B cell (primary cell): ENCODE measurements at places on chromosomes 12 and 14. TPM values are rescaled to one million over a fixed set of nuclear protein-coding genes. Genes with fewer than 3 reads are reported as not detected.
A peak's percentile ranks its signal among the peaks of the same experiment; 100 is the strongest.

DNA sequence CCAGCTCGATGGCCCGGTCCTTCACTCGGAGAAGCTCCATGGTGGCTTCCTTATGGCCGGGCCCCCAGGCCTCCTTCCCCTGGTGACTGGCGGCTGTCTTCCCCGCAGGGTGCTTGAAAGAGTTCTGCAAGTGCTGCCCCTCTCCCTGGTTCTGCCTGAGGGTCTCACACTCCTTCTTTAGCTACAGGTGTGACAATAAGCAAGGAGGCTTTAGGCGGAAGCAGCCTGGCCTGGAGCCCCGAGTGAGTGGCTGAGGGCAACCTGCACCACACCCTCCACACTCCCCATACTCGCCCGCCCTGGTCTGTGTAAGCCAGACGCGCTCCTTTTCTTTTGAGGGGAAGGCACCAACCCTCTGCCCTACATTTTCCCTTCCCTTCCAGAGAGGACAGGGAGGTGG lies 62.5 kb upstream of the GPR68 start:
- H3K4me1 ChIP-seq: peaks cover 18% of the 10 kb centered on the region
- DNase-seq: no peak
- H3K27ac ChIP-seq: no peak overlapping the region
- no peaks in the 10 kb centered on the region for H3K27me3 ChIP-seq

GRCh38 chr14:104107611-104108569 lies 22.4 kb downstream of the ASPG start:
- no peak overlapping the region for H3K4me3 ChIP-seq
- no peaks in the 10 kb centered on the region for H3K4me1 ChIP-seq
- H3K27ac ChIP-seq: no peak overlapping the region
- DNase-seq: no peak
- H3K27me3 ChIP-seq: no peaks in the 10 kb centered on the region
- H3K36me3 ChIP-seq: no peaks in the 10 kb centered on the region

DNA sequence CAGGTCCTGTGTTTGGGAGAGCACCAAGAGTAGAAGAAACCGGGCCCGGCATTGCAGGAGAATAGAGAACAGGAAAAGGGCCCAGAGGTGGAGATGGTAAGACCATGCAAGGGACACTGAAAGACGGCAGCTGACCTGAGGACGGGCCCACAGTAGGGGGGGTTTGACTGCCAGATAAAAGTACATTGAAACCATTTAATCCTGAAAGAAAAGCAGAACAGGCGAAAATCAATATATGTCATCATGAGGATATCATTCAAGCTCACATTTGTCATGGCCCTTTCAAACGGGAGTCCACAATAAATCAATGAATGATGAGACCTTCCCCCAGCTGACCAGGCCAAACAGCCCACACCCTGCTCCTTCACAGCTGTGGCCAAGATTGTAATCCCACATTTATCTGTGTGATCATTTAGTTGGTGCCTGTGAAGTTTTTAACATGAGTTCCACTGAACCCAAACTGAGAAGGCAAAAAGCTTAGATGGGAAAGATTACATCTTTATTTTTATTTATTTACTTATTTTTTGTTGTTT lies 39.5 kb downstream of the E2F7 start:
- H3K36me3 ChIP-seq: no peaks in the 10 kb centered on the region
- H3K27ac ChIP-seq: no peak overlapping the region
- H3K4me1 ChIP-seq: no peaks in the 10 kb centered on the region
- DNase-seq: no peak
- H3K4me3 ChIP-seq: no peak overlapping the region

CLEC4D gene
- total RNA-seq: not detected in 2 replicates

FLRT2 gene
- total RNA-seq: not detected in 2 replicates

RFX4 gene
- total RNA-seq: not detected in 2 replicates

DNA sequence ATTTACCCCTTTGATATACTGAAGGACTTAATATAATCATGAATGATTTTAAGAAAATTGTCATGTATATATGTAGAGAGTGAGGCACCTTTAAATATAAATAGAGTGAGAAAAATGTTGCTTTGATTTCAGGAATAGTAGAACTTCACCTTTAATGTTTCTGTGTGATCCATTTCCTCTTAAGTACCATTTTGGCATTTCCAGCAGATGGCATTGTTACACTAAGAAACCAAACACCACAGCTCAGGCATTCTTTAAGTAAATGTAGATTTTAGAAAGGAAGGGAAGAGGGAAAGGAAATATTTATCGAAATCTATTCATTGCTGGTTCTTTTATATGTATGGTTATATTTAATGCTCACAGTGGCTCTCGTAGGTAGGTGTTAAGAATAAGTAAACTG lies 556.7 kb upstream of the FBXO33 start:
- H3K4me3 ChIP-seq: no peak overlapping the region
- H3K27me3 ChIP-seq: no peaks in the 10 kb centered on the region
- H3K4me1 ChIP-seq: no peaks in the 10 kb centered on the region
- peak; percentile 30 for DNase-seq

DNA sequence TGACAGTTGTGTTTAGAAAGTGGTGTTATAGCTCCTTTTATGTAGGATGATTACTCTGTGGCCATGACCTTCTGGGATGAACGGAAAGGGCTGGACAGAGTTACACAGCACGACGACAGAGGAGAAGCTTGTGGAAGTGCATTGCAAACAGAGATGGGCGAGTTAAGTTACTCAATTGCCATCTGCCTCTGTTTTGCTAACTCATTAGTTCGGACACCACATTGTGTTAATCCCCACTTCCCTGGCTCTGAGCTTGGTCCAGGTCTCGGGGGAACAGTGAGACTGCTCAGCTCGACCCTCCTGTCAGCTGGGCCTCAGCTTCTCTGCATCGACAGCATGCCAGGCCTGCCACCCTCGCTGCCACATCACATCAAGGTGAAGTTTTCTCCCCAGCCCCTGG lies 408.0 kb downstream of the ZFP36L1 start:
- DNase-seq: no peak
- H3K27ac ChIP-seq: no peak overlapping the region
- no peak overlapping the region for H3K4me3 ChIP-seq
- H3K27me3 ChIP-seq: no peaks in the 10 kb centered on the region
- H3K4me1 ChIP-seq: peaks cover 16% of the 10 kb centered on the region

DNA sequence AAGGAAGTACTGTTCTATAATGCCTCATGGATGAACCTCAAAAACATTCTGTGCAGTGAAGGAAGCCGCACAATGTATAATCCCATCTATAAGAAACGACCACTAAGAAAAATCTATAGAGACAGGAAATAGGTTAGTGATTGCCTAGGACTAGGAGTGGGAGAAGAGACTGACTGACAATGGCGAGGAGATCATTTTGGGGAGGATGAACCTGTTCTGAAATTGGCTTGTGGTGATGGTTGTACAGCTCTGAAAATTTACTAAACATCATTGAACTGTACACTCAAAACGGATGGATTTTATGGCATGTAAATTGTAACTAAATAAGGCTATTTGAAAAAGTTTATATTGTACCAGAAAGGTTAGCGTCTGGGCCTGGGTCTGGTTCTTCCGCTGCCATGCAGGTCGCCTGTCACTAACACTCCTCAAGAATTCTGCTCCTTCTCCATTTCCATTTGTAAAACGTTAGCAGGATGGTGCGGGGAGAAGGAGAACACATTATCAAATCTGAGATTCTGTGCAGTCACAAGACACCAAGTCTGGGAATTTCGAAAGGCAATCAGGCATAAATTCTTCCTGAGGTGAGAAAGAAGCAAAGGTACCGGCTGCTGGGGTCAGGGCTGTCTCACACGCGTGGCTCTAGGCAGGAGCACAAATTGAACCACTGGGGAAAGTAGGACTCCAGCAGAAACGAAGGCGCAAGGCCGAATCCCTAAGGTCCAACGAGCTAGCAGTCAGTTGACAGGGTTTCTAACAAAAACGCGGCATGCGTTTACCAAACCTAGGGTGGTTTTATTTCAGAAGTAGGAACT lies 845 bp upstream of the COCH start:
- peak overlapping the region; percentile 57 for H3K4me3 ChIP-seq
- peaks cover 23% of the 10 kb centered on the region for H3K27me3 ChIP-seq
- H3K4me1 ChIP-seq: peaks cover 21% of the 10 kb centered on the region
- no peaks in the 10 kb centered on the region for H3K36me3 ChIP-seq
- no peak overlapping the region for H3K27ac ChIP-seq

GRCh38 chr12:130762319-130762675 lies 46.2 kb upstream of the RIMBP2 start:
- peaks cover 6% of the 10 kb centered on the region for H3K4me1 ChIP-seq
- H3K4me3 ChIP-seq: no peak overlapping the region
- H3K27ac ChIP-seq: no peak overlapping the region
- no peaks in the 10 kb centered on the region for H3K36me3 ChIP-seq
- no peak for DNase-seq
- no peaks in the 10 kb centered on the region for H3K27me3 ChIP-seq

DNA sequence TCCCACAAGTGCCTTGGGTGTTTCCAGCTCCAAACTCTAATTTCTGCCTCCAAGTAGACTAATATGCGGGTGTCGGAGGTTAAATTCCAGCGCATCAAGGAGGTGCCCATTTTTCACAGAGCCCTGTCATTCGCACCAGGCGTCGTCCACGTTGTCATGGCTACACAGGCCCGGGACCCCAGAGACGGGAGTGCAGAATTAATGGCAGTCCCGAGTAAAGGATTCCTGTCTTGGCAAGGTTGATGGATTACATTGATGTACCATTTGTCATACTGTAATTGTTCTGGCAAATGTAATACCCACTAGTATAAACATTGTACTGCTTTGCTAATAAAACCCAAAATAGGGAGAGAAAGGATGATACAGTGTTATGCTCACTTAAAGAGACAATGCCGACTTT lies 222.9 kb upstream of the MYL2 start:
- no peaks in the 10 kb centered on the region for H3K36me3 ChIP-seq
- no peak overlapping the region for H3K27ac ChIP-seq
- no peaks in the 10 kb centered on the region for H3K4me1 ChIP-seq
- peaks cover 6% of the 10 kb centered on the region for H3K27me3 ChIP-seq

- no peaks in the 10 kb centered on the region for H3K4me1 ChIP-seq
- DNase-seq: no peak
- no peaks in the 10 kb centered on the region for H3K27me3 ChIP-seq
- no peak overlapping the region for H3K27ac ChIP-seq
- no peak overlapping the region for H3K4me3 ChIP-seq
- no peaks in the 10 kb centered on the region for H3K36me3 ChIP-seq
Measured at GRCh38 chr14:33120341-33120740, 181.7 kb downstream of the NPAS3 start.

DNA sequence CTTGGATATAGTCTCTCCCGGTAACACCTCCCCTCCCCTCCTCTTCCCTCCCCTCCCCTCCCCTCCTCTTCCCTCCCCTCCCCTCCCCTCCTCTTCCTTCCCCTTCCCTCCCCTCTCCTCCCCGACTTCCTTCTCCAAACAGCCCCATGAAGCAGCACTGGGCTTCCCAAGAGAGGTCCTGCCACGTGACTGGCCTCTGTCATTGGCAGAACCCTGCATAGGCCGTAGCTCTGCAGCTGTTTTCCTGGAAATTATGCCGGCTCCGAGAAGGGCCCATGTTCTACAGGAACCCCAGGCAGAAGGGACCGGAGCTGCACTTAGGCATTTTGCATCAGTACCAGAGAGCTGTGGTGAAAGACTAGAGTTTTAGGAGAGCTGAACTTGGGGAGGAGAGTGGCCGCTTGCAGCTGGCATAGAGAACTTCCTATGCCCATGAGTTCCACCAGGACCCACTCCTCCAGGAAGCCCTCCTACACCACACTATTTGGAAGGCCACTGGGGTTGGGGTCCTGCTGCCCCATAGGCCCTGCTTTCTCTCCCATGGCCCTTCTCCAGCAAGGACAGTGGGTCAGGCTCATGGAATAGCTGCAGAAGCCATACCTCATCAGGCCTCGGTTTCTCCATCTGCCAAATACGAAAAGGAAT lies 5.1 kb upstream of the TNFAIP2 start:
- no peak overlapping the region for H3K4me3 ChIP-seq
- H3K27me3 ChIP-seq: peaks cover 13% of the 10 kb centered on the region
- H3K4me1 ChIP-seq: peaks cover 17% of the 10 kb centered on the region
- no peaks in the 10 kb centered on the region for H3K36me3 ChIP-seq
- DNase-seq: no peak

TMEM30B gene
- total RNA-seq: 0.20 and 0.44 TPM in 2 replicates

GRCh38 chr14:104592785-104593184 lies 11.8 kb downstream of the TMEM179 start:
- no peak for DNase-seq
- no peaks in the 10 kb centered on the region for H3K27me3 ChIP-seq
- no peaks in the 10 kb centered on the region for H3K4me1 ChIP-seq
- no peak overlapping the region for H3K27ac ChIP-seq

KRT75 gene
- total RNA-seq: not detected in 2 replicates

CD4 gene
- 0.49 TPM in 2 replicates for total RNA-seq

DNA sequence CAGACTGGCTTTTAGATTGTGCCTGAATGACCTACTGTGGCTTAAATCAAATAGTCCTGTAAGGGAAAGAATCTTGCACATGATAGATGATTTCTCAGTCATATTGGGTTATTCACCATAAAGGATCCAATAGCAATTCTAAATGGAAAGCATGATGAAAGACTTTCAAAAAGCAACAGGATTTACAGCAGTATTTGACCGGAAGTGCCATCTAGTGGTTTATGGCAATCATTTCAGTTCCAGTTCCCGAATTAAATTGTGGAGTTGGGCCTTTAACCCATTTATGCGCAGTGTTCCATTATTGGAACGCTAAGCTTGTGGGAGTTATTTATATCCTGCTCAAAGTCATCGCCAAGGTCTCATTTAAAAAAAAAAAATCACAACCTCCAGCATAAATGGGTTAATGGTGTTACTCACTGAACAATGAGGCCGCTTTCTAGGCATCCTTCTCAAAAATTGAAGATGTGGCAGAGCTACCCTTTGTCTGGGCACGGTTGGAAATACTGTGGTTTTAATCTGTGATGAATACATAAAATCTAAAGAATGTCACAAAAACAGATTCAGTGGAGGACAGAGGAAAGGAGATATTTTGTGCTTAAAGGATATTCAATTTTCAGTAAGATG lies 60.8 kb upstream of the REP15 start:
- H3K36me3 ChIP-seq: no peaks in the 10 kb centered on the region

DNA sequence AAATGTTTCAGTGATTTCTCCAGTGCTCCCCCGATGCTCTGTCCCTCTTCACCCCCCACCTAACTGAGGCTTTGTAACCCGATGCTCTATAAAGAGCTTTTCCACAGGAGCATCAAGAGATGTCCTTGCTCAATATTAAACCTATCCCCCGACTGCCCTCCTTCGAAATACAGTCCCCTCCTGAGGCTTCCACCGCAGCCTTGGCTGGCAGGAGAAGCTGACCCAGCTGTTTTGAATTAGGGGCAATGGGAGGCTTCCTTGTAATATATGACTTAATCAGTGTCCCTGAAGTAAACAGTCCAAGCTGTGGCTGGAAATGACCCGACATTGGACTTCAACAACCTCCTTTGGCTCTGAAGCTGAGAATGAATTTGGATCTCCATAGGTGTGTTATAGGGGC lies 62.4 kb downstream of the TMEM30B start:
- H3K27ac ChIP-seq: no peak overlapping the region
- H3K36me3 ChIP-seq: no peaks in the 10 kb centered on the region
- no peaks in the 10 kb centered on the region for H3K4me1 ChIP-seq

GRCh38 chr12:18284386-18284785 lies 23.1 kb downstream of the PIK3C2G start:
- H3K36me3 ChIP-seq: no peaks in the 10 kb centered on the region
- no peaks in the 10 kb centered on the region for H3K4me1 ChIP-seq
- no peak for DNase-seq
- H3K27me3 ChIP-seq: no peaks in the 10 kb centered on the region
- no peak overlapping the region for H3K27ac ChIP-seq
